ENCODE measurements at places on chromosomes 2 and 18.

DNA sequence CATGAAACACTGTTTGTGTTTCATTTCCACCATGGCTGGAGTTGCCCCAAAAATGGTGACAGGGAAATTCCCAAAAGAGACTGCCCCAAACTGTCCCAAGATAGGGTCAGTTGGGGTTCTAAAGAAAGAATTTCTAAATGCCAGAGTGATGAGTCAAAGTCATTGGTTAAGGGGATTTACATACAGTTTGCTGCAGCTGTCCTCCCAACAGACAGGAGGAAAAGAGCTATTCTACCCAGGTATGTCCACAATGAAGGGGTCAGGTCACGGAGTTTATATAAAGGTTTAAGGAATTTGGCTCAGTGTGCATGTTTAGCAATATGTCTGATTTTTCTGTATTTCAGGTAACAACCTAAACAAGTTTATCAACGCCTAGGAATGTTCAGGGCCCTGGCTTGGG, 344.1 kb downstream of the TDRD15 start:
- DNase-seq = peak; percentile 87

DNA sequence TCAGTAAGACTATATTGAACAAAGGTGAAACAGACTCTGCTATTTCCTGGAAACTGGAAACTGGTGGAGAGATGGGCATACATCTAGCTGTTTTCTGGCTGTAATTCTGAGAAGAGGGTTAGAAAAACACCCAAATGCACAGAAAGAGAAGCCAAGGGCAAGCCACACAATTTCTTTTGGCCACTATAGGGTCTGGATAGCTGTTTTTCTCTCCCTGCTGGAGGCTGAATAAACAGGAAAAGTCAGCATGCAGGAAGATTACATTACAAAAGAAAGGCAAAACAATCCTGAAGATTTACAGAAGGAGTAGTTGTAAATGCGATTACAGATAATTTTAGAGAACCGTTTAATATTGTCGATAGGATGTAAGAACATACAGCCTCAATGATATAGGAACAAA, 186.2 kb upstream of the REG3G start:
- no peak for DNase-seq

DNA sequence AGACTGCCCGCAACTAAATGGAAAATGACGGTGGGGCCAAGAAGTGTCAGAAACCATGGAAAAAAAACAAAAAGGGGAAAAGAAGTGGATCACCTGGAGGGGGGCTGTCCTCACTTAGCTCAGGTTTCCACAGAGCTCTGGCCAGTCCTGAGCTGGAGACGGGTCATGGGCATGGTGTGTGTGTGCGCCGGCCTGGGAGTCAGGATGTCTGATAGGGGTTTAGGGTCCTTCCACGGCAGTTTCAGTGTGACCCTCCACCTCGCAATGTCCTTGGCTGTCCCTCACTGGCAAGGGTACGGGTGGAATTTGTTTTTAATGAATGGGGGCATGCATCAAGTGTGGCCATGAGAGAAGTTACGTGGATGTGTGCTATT, 133.2 kb upstream of the MEIS1 start:
- DNase-seq = no peak

DNA sequence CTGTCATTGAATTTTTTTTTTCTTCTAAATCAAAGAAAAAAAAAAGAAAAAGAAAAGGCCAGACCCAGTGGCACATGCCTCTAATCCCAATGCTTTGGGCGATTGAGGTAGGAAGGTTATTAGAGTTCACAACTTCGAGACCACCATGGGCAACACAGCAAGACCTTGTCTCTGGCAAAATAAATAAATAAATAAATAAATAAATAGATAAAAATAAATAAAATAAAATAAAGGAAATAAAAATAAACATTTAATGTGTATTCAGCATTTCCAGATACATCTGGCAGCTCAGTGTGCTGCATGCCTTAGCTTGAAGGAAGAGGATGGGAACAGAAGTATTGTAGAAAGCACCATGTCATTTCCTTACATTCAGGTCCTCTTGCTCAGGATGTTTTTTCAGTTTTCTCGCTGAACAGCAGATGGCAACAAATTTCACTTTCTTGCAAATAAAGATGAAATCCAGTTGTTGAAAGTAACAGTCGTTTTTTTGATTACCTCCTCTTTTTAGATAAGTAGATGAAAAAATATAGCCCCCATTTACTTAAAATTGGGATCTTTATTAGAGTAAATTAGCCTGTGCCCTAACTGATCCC, 25.7 kb upstream of the FAM178B start:
- peak; percentile 67 for DNase-seq

DNA sequence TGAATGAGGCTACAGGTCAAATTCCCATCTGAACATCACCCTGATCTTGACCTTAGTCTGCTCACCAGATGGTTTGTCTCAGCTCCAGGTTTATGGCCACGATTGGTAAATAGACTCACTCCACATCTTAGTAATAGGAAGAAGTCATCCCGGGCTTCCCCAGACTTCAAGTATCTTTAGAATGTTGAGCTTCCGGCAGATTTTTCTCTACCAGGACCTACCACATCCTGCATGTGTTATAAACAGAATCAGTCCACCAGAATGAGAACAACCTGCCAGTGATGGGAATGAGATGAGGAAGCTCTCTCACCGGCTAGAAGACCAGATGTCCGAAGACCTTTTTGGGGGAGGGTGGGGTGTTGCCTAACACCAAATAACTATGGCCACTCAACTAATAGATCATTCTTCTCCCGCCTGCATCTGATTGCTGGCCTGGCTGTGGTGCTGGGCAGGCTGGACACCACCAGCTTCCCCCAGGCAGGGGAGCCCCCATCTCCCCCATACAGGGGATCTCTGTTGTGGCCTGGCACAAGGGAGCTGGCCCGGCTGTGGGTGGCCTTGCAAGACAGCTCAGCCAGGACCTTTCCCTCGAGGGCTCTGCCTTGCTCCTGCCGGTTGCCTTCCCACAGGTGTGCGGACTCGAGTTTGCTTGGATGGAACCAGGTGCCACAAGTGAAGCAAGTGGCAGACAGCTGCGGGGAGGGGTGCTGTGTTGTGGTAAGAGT, 88.5 kb downstream of the SH3RF3 start:
- peak; percentile 73 for DNase-seq

DNA sequence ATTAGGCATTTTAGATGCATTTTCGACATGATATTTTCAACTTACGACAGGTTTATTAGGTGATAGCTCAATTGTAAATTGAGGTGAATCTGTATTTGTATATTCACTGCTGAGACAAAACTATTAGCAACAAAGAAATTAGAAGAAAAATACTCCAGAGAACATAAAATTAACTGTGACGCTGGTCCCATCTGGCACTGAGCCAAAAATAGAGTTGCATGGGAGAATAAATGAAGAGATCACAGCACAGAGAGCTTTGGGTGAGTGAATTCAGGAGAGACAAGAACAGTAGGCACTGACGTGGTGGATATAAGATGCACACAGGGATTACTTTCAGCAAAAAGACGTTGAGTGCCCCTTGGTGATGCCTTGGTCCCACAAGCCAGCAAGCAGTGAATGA, 306.2 kb upstream of the RAB6C start:
- no peak for DNase-seq

DNA sequence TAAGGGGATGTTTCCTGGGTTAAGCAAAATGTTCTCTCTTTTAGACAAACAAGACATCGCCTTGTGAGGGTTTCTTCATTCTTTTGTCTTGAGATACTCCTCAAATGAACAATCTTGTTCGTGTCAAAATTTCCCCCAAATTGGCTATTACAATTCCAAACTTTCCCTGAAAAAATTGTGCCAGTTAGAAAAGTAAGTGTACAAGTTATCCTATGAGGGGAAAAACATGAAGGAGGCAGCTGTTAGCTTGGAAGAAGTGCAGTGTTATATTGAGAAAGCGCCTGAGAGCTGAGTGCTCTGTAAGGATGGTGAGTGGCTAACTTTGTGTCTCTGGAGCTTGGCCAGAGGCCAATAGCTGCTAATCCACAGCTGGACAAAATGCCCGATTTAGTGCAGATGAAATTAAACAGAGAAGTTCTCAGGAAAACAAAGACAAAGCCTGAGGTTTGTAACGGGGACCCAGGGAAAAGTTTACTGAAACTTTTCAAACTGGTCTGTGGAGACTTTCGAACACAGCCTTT, 14.1 kb upstream of the PLEKHH2 start:
- DNase-seq = no peak

Data from M059J (cell line).